ENCODE measurements at places on chromosomes 6 and 20. TPM values are rescaled to one million over a fixed set of nuclear protein-coding genes. Genes with fewer than 3 reads are reported as not detected.

- DNase-seq = no peak
- H3K36me3 ChIP-seq = no peaks in the 10 kb centered on the region
- H3K27me3 ChIP-seq = peaks cover 18% of the 10 kb centered on the region
- H3K4me3 ChIP-seq = no peak overlapping the region
- H3K4me1 ChIP-seq = no peaks in the 10 kb centered on the region
- H3K27ac ChIP-seq = no peak overlapping the region
These were observed 378.7 kb downstream of the RNGTT start for GRCh38 chr6:88584581-88585275.

- peak overlapping the region; percentile 99 for H3K27ac ChIP-seq
- peaks cover 22% of the 10 kb centered on the region for H3K4me1 ChIP-seq
- peaks cover 25% of the 10 kb centered on the region for H3K36me3 ChIP-seq
- DNase-seq = peak; percentile 18
- H3K4me3 ChIP-seq = peak overlapping the region; percentile 95
These were observed 469 bp downstream of the STX16 start for GRCh38 chr20:58651559-58651945.

DNA sequence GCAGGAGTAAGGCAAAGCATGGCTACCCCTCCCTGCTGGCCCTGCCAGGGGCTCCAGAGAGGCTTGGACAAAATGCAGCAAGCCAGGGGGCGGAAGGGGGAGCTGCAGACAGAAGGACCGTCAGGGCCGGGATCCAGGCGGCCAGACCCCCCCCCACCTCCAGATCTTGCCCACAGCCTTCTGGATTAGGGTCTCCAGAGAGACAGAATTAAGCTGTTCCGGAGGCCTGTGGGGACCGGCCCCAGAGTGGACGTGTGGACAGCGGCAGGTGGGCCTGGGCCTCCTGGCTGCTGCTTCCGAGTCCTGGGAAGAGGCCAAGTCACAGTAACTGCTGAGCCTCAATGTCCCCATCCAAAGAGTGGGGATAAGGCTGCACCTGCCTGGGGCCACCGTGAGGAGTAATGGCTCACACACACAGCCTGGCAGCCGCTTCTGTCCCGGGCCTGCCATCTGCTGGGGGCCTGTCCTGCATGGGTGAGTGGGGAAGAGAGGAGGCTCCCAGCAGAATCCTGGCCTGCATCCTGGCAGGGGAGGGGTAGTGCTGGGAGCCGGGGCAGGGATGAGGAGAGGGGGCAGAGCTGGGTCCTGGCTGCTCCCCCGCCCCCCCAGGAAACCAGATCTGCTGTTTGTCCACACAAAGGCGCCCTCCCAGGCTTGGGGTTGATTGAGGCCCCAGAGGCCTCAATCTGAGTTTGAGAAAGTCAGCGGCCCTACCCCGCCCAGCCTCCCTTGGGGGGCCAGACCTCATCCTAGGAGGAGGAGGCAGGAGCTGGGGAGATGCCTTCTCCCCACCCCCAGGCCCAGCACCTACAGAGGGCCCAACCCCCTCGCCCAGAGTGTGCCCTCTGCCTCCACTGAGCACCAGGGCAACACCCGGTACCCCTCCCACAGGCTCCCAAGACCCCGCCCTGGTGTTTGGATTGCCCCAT, 3.9 kb downstream of the LAMA5 start:
- DNase-seq = no peak
- no peaks in the 10 kb centered on the region for H3K36me3 ChIP-seq
- H3K4me3 ChIP-seq = no peak overlapping the region
- no peak overlapping the region for H3K27ac ChIP-seq

DNA sequence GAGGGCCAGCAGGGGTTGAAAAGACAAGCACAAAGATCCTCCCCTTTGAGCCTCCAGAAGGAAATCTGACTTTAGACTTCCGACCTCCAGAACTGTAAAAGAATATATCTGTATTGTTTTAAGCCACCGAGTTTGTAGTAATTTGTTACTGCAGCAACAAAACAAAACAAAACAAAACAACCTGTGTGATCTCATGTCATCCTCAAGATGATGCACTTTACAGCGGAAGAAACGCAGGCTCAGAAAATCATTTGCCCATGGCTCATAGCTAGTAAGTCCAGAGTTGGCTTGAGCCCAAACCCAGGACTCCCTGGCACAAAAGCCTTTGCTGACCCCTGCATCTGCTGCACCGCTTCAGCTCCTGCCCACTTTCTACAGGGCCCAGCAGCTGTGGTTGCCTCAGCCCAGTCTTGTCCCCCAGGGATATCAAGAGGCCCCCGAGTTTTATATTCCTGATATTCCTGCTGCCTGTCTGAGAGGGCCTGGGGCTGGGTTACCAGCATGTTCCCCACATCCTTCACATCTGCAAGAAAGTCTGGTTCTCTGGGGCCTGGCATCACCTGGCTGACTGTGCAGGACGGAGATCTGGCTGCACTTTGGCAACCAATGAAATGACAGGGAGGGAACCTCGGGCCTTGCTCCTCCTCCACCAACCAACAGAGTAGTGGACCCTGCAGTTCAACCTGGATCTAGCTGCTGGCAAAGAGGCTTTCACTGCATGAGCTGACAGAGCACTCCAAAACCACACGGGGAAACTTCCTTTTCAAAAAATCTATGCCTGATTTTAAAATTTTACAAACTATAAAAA, 56.9 kb downstream of the JPH2 start:
- no peaks in the 10 kb centered on the region for H3K4me1 ChIP-seq
- H3K27ac ChIP-seq = no peak overlapping the region
- no peak for DNase-seq
- no peaks in the 10 kb centered on the region for H3K36me3 ChIP-seq
- H3K27me3 ChIP-seq = no peaks in the 10 kb centered on the region

Gene OR10C1
- not detected for total RNA-seq

Gene AMD1
- 75.3 TPM for total RNA-seq

All from activated naive CD4-positive, alpha-beta T cell treated with anti-CD3 and anti-CD28 coated beads for 36 hours (primary cell).